ENCODE measurements at places on chromosomes 3 and 15.

DNA sequence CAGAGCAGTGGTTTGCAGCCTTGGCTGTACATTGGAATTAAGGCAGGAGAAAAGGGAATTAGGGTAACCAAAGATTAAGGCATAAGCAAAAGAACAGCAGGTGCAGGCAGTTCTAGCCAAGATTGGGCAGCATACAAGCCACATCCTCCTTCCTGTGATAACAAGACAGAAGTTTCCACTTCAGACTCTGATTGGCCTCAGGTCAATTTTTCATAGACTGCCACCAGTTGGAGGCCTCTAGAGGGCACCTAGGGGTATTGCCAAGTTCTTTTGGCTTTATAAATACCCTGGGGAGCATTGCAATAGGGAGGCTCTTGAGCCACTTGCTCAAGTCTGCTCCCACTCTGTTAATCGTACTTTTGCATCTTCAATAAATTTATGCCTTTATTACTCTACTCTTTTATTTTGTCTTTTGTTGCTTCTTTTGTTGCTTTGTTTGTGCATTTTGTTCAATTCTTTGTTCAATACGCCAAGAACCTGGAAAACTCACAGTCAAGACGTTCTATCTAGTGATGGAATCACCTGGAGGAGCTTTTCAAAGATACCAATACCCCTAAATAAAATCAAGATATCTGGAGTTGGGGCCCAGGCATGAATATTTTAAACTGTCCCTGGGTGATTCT, 32.2 kb upstream of the FMN1 start:
- DNase-seq, result peak; percentile 74

DNA sequence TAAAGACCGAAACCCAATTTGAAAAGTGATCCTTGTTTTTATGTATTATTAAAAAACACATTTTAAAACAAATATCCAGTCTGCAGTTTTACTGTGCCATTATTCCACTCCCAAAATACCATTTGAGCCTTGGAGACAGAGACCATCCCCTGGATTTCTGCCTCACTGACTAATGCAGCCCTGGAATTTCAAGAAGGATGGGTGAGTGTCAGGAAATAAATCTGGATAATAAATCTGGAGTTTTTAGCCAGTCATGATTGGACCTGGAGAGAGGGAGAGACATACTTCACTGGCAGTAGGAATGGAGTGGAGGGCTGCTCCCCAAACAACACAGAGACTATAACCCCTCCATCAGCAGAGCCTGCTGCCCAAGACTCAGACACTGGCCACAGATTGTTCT, 123.3 kb downstream of the MYLK start:
- DNase-seq, result no peak

DNA sequence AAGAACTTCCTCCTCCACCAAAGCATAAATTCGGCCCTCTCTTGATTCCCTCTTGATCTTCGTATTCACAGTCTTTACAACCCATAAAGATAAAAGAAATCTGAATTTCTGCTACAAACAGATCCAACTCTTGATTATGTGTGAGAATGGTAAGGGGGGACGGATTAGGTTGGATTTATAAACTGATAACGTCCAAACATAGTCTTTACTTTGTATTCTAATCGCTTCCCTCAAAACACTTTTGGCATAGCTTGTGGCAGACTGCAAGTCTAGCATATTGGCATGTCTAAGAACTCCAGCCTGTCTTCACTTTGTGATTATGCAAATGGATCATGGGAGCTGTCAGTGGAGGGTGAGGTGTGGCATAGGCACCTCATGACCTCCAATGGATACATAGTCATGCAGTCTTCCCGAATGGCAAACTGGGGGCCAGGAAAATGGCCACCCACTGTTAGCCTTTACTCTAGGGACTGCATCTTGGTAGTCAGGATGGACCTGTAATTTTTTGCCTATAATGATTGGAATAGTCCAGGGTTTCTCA, 24.3 kb upstream of the GPR171 start:
- DNase-seq, result no peak

DNA sequence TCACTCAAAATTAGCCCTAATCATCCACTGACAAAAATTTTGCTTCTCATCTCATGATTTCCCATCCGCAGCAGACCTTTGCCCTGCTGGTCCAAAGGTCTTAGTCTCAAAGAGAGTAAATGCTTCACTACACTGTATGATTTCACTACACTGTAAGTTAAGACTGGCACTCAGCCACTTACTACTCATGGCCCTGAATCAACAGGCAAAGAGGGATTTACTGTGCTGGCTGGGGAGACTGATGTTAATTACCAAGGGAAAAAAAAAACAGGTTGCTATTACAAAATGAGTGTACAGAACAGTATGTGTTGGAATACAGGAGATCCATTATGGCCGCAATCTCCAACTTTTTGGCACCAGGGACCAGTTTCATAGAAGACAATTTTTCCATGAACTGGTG, 214.8 kb downstream of the ZMAT3 start:
- DNase-seq, result no peak

DNA sequence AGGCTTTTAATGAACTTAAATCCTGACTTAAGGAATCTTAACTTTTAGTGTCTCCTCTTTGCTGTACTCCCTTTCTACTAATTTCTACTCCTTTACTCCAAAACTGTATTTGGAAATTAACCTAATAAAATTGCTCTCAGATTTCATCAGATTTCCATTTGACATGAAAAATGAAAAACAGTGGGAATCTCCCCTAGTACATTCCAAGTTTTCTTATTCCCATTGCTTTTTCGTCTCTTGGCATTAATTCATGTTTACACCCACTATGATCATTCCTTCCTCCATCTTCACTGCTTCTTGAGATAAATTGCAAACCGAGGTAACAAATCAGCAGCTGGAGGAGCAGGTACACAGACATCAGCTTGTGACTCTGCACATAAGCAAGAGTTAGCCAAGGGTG, 208.7 kb downstream of the VGLL3 start:
- DNase-seq, result no peak

DNA sequence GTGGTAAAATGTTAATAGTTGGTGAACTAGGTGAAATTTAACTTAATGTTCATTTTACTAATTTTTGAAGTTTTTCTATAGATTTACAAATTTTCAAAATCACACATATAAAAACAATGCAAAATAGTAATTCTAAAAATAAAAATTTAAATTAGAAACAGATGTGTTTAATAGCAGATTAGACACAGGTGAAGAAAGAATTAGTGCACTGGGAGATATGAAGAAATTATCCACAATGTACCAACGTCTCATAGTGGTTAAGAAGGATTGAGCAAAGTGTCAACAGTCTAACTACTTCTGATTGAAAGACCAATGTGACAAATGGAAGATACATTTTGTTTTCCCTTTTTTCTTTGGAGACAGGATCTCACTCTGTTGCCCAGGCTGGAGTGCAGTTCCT, 26.5 kb downstream of the SPG11 start:
- DNase-seq, result no peak

GRCh38 chr3:160400030-160400701, 716 bp downstream of the SMC4 start:
- DNase-seq, result peak; percentile 28

GRCh38 chr3:64824394-64824909, 136.7 kb upstream of the ADAMTS9 start:
- DNase-seq, result no peak

All from stimulated activated CD4-positive, alpha-beta T cell treated with anti-CD3 and anti-CD28 coated beads, Interleukin-4, amount 100 ng/mL, for 24 hours (primary cell).